ENCODE measurements at places on chromosomes 12 and 14.

DNA sequence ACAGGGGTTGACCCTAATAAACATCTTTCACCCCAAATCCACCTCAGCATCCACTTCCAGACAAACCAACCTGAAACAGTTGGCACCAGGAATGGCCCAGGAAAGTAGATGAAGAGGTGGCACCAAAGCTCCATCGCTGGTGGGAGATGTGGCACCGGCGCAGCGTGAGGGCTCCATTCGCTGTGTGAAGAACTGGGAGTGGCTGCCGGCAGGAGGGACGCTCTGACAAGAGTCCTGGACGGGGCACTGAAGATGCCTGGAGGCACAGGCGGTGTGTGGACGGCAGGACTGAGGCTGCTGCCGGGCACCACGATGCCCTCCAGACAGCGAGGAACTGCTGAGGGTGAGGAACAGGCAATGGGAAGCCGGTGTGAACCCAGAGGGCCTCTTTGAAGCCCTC lies 29.3 kb downstream of the DIO3 start:
- DNase-seq = no peak

GRCh38 chr14:70822530-70823185 lies 13.3 kb upstream of the MAP3K9 start:
- no peak for DNase-seq

GRCh38 chr12:105239304-105239703 lies 3.3 kb upstream of the APPL2 start:
- no peak for DNase-seq

DNA sequence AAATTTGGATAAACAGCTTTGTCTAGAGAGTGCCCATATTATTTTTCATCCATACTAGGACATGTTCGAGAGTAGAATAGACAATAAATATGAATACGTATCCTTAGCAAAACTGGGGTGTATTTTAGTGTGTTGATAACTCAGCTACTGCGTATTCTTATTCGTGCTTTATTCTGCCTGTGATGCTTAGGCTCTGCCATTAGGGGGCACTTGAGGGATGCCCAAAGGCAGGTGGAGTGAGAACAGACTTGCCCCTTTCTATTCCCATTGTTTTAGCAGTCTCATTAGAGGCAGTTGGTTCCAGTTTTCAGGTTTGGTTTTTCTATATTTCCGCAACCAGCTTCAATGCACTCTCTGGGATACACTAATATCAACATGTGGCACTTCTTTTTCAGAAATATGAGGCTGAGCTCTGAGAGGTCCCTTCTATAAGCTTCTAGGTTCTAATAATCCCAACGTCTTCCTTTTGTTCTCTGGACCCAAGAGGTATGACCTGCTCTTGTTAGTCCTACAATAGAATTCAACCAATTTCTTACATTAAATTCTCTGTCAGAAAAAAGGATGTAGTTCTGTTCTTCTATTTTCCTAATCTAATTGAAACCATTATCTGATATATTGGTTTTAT lies 985.7 kb upstream of the FBXO33 start:
- no peak for DNase-seq

DNA sequence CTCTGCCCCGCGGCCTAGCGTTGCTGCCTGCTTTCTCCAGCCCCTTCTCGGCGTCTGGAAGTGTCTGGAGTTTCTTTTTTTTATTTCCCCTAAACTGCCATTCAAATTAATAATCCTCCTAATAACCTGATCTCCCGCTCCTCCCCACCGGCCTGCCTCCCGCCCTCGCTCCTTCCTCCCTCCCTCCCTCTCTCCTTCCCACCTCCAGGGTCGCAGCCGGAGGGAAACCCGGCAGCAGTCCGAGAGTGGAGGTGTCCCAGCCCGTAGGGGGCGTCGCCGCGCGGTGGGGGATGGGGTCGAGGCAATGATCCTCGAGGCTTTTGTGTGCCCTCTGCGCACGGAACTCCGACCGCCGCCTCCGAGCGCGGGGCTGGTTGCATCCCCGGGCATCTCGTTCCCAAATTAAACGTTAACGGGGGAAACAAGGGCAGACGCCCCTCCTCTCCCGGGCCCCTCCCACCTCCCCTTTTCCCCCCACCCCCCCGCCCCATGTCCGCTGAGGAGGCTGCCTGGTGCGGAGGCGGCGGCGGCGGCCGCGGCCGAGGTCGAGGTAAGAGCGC lies 1.0 kb upstream of the SOCS2 start:
- DNase-seq = no peak

DNA sequence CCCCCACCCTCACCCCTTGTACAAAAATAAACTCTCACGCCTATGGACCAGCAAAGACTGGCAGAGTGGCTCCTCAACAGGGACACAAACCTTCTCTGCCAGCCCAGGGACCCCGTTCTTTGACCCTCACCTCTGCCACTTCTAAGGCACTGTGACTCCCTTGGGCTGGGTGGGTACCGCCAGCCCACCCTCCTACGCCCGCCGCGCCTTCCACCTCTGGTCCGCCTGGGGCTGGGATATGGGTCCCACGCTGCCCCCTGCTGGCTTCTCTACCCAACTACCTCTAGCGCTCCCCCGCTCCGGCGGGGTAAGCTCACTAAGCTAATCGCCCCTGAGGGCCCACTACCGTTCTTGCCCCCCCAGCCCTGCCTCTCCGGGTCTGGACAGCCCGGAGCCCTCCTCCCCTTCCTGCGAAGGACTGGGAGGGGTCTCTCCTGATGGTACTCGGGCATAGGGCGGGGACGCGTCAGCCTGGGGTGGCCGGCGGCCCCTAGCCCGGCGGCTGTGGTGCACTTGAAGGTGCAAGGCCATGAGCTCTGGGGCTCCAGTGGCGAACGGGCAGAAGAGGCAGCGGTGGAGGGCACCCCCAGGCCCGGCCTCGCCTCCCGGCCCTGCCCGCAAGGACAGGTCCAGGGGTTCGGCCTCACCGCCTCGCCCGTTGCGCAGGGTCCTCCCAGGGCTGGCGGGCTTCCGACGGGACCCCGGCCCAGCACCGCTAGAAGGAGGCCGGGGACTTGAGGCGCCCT lies 8.1 kb downstream of the ZNF219 start:
- no peak for DNase-seq

GRCh38 chr14:91125271-91125660 lies 11.4 kb downstream of the DGLUCY start:
- no peak for DNase-seq

GRCh38 chr14:66247662-66248193 lies 238.4 kb upstream of the CCDC196 start:
- no peak for DNase-seq

GRCh38 chr12:110301065-110301806 lies 20.2 kb downstream of the ATP2A2 start:
- DNase-seq = no peak

GRCh38 chr12:54230555-54230954 lies 41.8 kb upstream of the SMUG1 start:
- no peak for DNase-seq

DNA sequence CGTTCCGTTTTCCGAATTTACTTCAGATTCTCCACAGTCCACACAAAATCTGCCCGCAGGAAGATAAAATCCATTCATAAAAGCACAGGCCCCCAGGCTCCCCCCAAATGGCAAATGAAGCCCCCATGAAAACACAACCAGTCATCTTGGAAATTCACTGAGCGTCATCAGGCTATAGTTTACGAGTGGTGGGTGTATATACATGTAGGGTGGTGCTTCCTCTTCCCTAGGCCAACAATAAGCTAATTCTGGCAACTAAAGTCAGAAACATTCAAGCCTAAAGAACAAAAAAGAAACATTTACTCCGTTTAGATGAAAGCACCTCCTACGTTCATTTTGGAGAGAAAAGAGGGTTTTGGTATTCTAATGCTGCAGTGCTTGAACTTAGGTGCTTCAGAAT lies 5.8 kb downstream of the GPR68 start:
- DNase-seq = no peak

DNA sequence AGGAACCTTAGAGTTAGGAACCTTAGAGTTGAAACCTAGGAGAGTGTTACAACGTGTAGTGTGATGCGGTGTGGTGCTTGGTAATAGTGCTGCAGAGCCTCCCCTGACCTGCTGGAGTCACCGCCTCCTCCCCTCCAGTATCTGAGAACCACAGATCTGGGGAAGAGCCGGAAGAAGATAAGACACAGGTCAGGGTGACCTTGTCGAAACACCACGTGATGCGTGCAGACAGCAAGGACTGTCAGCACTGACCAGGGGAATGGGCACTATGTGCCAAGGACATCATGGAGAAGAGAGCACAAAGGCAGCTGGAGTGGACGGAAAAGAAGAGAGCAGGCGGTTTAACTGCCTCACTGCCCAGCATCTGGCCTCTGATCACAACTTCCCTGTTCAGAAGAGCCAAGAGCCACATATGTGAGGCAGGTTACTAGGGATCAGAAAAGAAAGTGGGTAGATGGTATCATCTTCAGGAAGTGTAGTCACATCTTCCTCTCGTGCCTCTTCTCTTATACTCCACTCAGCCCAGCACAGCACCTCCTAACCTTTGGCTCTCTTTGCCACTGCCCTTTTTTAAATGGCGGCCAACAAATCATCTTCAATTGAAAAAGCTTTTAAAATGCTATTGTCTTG lies 93.7 kb downstream of the TESC start:
- no peak for DNase-seq

DNA sequence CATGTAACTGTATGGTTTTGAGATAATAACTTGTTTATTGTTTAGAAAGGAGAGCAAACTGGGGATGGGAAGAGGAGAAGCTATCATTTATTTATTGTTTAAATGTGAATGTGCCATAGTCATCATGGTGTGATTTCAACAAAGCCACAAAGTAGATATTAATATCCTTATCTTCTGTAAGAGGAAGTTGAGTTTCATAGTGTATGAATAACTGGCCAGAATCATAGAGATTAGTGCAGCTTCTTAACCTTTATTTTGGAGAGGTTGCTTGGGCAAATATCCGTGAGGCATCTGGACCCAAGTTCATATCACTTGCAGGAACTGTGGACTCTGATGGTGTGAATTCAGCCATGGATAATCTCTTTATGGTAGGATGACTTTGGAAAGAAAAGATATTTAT lies 26.8 kb upstream of the LYZ start:
- DNase-seq = no peak

DNA sequence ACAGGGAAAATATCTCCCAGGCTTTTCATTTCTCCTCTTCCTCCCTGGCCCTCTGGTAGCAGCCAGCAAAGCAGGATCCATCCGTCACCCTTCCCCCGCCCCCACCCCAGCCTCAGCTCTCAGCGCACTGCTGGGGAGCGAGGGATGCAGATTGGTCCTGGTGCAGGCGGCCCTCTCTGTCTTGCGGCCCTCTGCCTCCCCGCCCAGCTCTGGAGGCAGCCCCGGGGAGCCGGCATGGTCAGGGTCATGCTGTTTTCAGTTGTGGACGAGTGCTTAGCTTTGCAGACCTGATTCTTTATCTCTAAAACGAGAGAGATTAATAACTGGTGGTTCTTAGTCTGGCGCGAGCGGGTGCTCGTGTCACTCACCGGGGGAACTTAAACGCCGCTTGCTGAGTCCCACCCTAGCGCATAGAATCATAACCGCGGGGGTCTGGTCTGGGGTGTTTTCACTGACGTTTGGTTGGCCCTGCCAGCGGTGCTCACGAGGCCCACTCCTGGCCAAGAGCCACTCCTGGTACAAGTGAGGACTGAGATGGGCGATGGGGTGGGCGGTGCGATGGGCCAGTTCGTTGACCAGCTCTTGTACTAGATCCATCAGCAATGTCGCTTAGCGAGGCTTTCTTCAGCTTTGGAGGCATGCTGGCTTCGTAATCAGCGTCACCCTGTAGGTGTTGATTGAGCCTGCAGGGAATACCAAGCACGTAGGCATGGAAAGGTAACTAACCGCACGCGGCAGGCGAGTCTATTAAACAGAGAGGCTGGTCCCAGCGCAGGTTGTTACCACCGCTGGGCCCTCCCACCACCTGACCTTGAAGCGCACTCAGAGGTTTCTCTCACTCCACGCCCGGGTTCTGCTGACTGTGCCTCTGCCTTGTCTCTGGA lies 95.2 kb downstream of the TSPAN9 start:
- DNase-seq = no peak

- no peak for DNase-seq
Measured at GRCh38 chr12:105167346-105167745, 59.8 kb downstream of the WASHC4 start.

DNA sequence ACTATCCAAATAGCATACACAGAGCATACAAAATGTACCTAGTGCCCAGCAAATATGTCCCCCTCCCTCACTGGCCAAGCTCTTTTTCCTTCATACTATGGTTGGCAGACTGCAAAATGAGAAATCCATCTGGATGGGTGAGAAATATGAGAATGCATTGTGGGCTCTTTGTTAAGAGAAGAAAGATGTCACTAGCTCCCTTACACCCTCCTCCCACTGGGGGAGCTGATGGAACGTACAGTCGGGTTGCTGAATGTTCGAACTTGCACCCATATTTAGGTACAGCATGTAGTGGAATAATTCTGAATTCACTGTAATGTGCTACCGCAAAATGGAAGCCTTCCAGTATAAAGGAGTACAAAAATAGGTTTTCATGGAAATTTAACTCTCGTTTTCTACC lies 377.4 kb downstream of the GRIN2B start:
- DNase-seq = no peak

- DNase-seq = no peak
Measured at GRCh38 chr14:36767603-36768281, 106.1 kb downstream of the PAX9 start.

DNA sequence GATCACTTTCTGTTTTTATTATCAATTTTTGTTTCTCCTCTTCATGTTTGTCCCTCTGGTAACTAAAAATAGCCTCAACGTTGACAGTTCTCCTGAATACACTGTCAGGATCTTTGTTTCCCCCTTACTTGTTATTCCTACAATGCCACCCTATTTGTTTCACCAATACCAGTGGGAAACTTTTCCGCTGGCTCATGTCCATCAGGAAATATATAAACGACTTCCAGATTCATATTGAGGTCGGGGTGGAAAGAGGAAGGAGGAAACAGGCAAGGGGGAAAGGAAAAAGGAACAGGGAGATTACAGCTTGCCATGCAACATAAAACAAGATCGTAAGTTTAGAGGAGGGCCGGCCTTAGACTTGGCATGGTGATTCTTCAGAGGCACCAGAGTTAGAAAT lies 61.7 kb downstream of the BTBD7 start:
- DNase-seq = no peak

DNA sequence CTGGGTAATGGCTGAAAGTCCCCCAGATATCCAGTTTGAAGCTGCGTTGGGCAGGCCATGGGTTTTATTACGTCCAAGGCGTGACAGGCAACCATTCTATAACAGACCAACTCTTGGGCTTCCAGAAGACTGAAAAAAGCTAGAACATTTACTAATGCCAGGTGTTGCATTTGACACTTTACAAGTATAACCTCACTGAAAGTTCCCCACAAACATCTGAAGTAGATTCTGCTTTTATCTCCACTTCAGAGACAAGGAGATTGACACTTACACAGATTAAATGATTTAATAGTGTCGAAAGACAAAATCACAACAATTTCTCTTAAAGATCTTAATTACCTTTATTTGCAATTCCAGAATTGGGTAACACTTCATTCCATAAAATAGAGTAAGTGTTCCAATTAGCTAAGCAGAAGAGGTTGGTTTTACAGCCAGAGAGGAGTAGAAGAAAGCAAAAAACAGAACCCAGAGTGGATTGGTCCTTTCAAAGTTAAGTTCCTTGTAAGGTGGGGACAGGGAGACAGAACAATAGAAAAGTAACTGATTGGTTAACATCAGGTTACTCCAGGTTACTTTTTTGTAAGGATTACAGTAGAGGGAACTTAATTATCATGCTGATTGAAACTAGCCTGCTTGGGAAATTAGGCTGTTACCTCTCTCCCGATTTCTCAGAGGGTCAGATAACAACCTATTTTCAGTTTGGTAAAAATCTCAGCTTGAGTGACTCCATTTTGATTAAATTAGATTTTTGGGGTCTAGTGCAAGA lies 11.3 kb downstream of the SOCS2 start:
- DNase-seq = no peak

- no peak for DNase-seq
Measured at GRCh38 chr14:20603813-20604690, 12.9 kb upstream of the RNASE12 start.

Data from stimulated activated CD4-positive, alpha-beta T cell treated with anti-CD3 and anti-CD28 coated beads, Interleukin-1b, Interleukin-23, amount 100 ng/mL, for 1 hour (primary cell).